ENCODE measurements at places on chromosomes 4 and X.
A peak's percentile ranks its signal among the peaks of the same experiment; 100 is the strongest.

DNA sequence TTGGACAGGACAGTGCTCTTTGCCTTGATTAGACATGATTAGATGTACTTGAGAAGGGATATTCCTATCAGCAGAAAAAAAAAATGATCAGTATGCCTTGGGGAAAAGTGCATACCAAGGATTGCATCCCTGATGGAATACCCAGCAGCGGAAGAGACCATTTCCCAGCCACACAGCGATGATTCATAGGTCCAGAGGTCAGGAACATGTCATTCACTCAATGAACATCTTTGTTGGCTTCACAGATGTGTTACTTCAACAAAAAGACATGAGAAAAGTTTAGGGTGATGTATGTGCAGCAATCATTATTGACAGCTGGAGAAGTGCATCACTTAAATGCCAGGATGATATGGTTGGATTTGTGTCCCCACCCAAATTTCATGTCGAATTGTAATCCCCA lies 293.5 kb downstream of the ZNF674 start:
- no peak for DNase-seq

- DNase-seq: no peak
Measured at GRCh38 chr4:103364083-103364482, 165.9 kb upstream of the CENPE start.

- no peak for DNase-seq
Measured at GRCh38 chrX:83416273-83416672, 91.8 kb upstream of the POU3F4 start.

GRCh38 chrX:65706041-65706828 lies 38.8 kb downstream of the MSN start:
- peak; percentile 68 for DNase-seq

DNA sequence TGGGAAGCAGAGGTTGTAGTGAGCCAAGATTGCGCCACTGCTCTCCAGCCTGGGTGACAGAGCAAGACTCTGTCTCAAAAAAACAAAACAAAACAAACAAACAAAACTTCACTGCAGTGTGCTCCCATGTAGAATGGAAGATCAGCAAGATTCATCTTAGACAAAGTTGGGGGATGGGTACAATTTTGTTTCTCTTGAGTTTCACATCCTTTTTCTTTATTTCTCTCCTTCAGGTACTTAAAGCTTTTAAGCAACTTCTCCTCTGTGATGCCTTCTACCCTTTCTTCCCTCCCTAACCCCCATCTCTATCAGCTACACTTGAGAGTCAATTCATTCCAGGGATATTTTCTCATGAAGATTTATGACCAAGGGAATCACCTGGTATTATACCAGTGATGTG lies 15.5 kb upstream of the RBBP7 start:
- no peak for DNase-seq

Data from stimulated activated CD8-positive, alpha-beta memory T cell treated with anti-CD3 and anti-CD28 coated beads, Interleukin-4, amount 100 ng/mL, for 48 hours (primary cell).